ENCODE measurements at places on chromosomes 3 and 15. TPM values are rescaled to one million over a fixed set of nuclear protein-coding genes. Genes with fewer than 3 reads are reported as not detected.

The SMCO1 gene
- not detected for total RNA-seq

The PLA2G4E gene
- not detected for total RNA-seq

The CLK3 gene
- 20.4 TPM for total RNA-seq

The ILDR1 gene
- total RNA-seq = not detected

The CDHR4 gene
- under 0.01 TPM for total RNA-seq
